ENCODE measurements at places on chromosomes 4 and X.

DNA sequence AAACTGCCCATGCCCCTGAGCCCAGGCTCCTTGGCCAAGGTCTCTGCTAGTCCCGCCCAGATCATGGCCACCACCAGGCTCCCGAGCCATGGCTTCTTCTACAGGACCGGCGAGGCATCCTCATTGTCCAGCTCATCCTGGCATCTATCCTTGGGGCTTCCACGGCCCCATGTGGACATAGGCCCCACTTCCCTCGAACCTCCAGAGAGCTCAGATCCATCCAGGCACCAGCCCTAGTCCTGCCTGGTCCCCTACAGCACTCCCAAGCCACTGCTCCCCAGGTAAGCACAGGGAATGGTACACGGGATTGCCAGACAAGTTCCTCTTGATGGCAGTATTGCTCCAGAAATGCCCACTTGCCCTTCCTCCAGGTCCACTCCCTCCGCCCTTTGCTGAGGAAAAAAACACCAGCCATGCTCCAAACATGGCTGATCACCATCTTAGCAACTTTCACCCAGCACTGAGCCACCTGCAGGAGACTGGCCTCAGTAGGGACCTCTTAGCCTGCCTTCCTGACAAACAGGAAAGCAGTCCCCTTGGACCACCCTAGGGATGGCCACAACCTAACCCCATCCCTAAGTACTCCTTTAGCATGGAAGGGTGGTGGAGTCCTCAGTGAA lies 272.1 kb upstream of the AGTR2 start:
- peak; percentile 45 for DNase-seq

- peak; percentile 52 for DNase-seq
Measured at GRCh38 chrX:128929271-128930057, 593.8 kb downstream of the SMARCA1 start.

- peak; percentile 61 for DNase-seq
Measured at GRCh38 chrX:125378205-125378604, 58.5 kb downstream of the TEX13C start.

DNA sequence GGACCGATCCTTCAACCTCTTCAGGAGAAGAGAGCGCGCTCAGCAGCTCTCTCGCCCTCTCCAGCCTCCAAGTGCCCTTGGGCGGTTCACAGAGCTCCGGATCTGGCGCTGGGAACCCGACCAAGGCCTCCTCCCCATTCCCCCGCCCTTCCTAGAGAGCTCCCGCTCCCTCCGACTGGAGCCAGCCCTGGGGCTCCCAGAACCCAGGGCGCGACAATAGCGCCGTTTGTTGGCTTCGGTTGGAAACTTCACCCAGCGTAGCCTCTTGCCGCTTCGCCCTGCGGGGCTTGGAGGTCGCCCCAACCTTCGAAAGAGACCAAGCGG lies 3.1 kb upstream of the SOX3 start:
- no peak for DNase-seq

GRCh38 chr4:37431417-37431743 lies 186.8 kb downstream of the NWD2 start:
- no peak for DNase-seq

DNA sequence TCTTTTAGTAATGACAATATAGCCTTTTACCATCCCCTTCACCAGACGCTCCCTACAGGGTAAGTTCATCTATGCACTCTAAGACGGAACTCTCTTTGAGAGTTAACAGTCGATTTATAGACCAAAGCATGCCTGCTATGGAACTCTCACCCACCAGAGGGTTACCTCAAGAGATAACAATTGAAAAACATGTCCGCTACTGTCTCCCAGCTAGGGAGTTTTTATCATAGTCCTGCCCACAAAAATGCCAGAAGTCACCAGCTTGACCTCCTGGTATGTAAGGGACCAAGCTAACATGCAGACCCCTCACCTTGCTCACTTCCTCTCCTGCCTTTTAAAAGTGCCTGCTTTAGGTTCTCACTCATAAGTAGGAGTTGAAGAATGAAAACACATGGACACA lies 16.7 kb upstream of the YTHDC1 start:
- no peak for DNase-seq

GRCh38 chrX:154515090-154515965 lies 704 bp downstream of the FAM3A start:
- no peak for DNase-seq

- no peak for DNase-seq
Measured at GRCh38 chr4:82428526-82428968, 1.7 kb downstream of the HNRNPDL start.

DNA sequence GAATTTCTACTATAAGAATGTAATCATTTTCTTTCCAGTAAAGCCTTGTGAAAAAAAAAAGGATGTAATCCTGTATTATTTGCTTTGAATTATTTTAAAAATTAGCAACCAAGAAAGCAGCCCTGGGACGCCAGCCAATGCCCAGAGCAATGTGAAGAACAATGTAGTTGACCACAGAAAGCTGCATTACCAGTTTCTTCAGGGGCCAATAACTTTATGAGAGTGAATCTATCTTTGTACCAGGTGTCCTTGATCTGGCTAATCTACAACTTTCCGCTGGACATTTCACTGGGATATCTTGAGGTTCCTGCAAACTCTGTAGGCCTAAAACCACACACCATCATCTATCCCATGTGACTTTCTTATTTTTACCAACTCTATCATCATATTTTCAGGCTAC lies 7.6 kb upstream of the KLHL2 start:
- DNase-seq = no peak

- no peak for DNase-seq
Measured at GRCh38 chrX:134803551-134804183, 145.4 kb upstream of the PLAC1 start.

DNA sequence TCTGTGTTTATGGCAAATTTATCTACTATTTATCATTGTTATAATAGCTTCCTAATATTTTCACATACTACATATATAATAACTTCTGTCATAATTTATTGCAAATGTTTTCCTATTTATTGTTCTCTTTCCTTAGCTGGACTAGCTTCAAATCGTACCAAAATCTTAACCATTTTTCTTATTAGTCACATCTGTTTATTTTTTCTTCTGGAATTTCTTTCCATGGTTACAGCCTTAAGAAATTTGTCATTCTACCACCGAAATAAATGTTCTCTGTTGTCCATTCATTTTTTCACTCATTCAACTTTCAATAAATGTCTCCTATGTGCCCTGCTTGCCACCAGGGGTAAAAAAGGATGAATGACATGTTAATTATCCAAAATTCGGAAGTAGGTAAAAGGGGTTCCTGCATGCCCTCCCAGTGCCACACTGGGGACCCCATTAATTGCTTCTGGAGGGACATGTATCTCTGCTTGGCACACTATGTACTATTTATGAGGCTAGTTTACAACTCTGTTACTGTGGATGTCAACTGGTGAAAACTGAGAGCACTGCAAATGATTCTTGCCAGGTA lies 182.1 kb downstream of the SH3KBP1 start:
- no peak for DNase-seq

GRCh38 chrX:17052793-17053192 lies 106.3 kb downstream of the REPS2 start:
- no peak for DNase-seq

DNA sequence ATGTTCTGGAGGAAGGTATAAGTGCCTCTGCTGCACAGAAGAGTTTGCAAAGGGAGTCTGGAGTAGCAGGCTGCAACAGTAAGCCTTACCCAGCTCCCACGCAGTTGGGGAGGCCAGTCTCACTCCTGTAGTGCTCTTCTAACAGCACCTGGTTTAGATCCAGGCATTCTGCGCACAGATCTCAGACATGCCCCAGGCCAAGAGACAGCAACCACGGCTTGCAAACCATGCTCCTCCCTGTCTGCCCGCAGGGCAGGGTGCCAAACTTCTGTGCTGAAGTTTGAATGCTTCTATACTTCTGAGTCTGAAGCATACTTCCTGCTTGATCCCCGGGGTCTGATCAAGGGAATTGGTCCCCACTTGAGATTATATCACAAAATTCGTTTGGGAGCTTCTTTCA lies 106.3 kb downstream of the LINC00632 start:
- no peak for DNase-seq

GRCh38 chr4:140300271-140300970 lies 73.0 kb upstream of the SCOC start:
- no peak for DNase-seq

GRCh38 chr4:20256381-20256881 lies 4.7 kb downstream of the SLIT2 start:
- DNase-seq = no peak

DNA sequence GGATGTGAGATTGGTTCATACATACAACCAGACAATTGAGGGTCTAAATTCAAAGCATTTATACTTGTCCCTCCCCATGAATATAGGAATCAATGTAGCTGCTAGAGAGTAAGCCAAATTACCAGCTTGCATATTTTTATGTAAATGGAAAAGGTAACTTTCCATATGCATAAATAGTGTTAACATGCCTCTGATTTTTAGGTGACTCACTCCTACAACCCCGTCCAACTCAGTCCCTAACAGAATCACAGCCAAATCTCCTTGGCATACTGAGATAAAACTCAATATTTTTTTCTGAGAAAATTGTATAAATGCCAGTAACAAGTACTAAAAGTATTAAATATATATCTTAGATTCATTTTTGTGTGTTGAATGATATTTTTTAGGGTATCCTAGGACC lies 67.2 kb downstream of the INPP4B start:
- no peak for DNase-seq

DNA sequence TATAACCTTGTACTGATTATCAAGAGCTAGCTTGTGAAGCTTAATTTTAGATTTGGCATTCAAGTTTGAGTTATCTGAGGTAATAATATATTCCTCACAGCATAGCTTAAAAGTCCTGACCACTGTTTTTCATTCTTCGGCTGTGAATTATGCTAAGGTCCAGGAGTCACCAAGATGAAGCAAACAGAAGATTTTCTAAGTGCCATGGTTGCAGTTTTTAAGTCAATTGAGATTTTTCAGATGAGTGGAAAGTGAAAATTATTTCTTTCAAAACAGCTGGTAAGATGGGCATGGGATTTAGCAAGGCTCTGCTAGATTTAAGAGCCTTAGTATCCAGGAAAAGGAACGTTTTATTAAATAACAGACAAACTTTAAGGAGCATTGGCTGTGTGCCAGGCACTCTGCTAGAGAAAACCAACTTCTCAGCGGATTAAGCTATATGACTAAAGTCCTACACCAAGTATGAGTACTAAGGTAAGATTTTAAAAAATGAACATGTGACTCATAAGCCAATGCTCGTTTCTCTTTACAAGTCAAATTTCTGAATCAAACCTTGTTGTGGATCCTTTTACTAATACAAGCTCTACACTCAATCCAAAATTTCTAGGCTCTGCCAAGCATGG lies 149.9 kb upstream of the IL15 start:
- no peak for DNase-seq

DNA sequence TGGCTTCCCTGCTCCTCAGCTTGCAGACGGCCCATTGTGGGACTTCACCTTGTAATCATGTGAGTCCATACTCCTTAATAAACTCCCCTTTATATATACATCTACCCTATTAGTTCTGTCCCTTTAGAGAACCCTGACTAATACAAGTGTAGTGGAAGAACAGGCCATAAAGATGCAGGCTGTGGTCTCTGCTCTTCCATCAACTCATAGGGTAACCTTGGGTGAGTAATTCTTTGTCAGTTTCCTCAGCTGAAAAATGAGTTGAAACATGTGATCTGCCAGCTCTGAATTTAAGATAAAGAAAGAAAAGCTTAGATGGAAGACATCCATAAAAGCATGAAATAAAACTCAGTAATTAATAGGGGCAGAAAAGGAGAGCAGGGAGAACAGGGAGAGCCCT lies 103.6 kb downstream of the ENOX2 start:
- DNase-seq = no peak

- DNase-seq = no peak
Measured at GRCh38 chrX:35166023-35166422, 223.4 kb downstream of the FAM47B start.

GRCh38 chr4:26028133-26028792 lies 114.2 kb downstream of the SMIM20 start:
- DNase-seq = no peak

DNA sequence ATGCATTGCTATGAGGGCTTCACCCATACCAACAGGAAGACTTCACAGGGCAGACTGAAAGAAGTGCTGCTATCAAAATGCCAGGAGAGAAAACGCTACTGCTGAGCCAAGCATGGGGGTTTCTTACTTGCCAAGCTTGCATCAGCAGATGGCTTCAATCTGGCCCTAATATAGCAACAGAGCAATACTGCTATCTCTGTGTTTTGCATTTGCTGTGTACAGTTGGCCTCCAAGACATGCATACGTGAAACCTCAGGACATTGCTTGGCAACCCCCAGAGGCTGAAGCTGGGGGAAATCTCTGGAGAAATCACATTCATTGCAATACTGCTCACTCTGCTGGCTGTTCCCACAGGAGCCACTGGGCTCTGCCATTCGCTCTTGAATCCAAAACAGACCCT lies 127.2 kb upstream of the GPC4 start:
- DNase-seq = no peak

- no peak for DNase-seq
Measured at GRCh38 chr4:183306811-183307210, 13.3 kb downstream of the CLDN22 start.

GRCh38 chr4:184801781-184802696 lies 23.7 kb downstream of the ACSL1 start:
- DNase-seq = no peak

DNA sequence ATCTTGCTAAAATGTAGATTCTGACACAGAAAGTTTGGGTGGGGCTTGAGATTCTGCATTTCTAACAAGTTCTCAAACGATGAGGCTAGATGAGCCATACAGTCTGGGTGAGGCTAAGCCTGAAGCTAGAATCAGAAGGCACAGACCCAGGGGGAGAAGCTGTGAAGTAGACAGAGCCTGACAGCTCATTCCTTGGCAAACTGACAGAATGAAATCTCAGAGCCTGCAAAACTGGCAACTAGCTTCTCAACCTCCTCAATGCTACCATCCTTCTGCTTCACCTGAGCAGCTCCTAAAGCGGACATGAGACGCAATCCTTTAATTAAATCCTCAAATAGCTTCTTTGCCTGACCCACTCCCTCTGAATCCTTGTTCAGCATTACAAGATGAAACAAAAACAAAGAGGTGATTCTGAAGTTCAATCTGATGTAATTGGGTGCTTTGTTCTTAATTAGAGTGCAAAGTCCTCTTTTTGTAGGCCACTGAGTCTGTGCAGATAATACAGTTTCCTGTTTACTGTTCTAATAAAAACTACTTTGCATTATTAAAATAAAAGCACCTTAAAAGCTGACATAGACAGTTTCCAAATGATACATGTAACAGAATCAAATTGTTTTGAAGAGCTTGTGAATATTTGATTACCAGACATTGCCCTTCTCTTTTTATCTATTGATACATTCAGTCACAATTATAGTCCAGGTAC lies 71.0 kb upstream of the BMP2K start:
- no peak for DNase-seq

DNA sequence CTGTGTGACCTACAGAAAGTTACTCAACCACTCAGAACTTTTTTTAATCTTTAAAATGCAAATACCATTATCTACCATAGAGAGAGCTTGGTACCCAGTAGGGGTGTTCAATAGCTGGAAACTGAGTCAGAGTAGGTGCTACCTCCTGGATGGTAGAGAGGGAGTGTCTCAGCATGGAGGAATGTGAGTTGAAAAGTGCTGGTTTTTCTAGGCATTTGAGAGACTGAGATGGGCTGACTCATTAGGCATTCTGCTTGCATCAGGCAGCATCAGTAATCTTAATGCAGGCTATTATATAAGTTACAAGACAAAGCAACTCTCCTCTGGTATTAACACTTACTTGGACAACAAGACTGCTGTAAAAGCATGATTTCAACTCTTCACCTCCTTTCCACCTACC lies 70.9 kb upstream of the ARHGEF9 start:
- no peak for DNase-seq
